NCI-H1105 treated with DMSO at 0.1 percent for 48 hours (cell line): ENCODE measurements at places on chromosomes 11 and 22.

- no peak for DNase-seq
These were observed 496.4 kb downstream of the BRD1 start for GRCh38 chr22:49331223-49331815.

- no peak for DNase-seq
These were observed 35.6 kb downstream of the PC start for GRCh38 chr11:66922551-66922950.

DNA sequence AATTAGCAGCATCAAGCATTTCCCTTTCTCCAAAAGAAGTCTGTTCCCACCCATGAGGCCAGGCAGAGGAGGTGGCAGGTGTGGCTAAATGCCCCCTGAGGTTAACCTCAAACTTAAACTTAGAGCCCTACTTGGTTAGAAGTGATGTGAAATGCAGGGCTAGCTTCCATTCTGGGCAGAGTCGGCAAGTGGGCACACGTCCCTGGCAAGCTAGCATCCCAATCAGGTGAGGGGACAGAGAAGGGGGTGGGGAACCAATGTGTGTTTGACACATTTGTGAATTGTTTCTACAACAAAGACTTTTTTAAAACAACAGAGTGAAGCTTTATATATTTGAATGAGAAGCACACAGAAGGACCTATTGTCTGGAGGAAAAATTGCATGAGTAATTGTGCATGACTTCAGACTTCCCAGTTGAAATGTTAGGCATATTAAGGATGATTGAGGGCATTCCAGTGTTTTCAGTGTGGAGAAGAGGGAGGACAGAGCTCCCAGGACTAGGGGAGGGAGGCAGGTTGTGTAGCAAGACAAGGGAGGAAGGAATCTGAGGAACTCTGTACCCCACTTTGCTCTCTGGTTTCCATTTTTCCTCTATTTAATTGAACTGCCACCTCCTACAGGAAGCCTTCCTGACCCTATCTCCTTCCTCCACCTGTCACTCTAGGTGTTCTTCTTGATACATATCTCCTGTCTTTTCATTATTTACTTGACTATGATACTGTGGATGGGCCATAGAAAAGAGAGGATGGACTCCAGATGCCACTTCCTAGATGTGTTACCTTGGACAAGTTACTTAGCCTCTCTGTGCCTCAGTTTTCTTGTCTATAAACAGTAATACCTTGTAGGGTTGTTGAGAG is 83.3 kb upstream of the PICALM start:
- DNase-seq = no peak

GRCh38 chr11:119295178-119295577 is 21.8 kb downstream of the MCAM start:
- no peak for DNase-seq
